ENCODE measurements at places on chromosomes 11 and 22.

DNA sequence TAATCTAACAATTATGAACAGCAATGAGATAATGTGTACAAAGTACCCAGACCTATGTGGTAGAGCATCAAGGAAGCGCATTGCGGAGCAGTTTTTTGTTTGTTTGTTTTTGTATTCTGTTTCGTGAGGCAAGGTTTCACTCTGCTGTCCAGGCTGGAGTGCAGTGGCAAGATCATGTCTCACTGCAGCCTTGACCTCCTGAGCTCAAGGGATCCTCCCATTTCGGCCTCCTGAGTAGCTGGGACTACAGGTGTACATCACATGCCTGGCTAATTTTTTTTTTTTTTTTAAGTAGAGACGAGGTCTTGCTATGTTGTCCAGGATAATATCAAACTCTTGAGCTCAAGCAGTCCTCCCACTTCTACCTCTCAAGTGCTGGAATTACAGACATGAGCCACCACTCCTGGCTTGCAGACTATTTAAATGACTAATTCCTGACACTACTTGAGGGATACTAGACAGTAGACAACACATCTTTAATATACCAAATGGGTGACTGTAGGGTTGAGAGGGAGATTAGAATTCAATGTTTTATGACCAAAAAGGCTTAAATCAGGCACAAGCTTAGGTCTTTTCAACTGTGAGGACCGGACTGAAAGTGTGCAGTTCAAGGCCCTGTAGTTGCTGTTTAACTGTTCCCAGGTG lies 12.7 kb downstream of the OR51B4 start:
- DNase-seq, result peak; percentile 42

- DNase-seq, result no peak
Observed at GRCh38 chr11:15878756-15879155, 477.6 kb downstream of the SOX6 start.

DNA sequence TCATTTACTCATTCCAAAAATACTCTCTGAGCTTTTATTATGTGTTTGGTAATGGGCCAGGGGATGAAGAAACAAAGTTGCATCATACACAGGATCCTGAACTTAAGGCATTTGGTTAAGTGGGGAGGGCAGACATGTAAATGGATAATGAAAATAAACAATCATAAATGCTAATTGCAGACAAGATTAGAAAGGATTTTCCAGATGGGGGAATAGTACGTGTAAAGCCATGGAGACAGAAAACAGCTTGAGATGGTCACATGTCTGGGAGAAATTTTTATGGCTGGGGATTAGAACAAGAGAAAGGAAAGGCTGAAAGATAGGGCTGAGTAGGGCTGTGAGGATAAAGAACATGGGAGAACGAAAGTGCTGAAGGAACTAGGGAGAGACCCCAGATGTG lies 534.3 kb upstream of the LARGE1 start:
- no peak for DNase-seq

DNA sequence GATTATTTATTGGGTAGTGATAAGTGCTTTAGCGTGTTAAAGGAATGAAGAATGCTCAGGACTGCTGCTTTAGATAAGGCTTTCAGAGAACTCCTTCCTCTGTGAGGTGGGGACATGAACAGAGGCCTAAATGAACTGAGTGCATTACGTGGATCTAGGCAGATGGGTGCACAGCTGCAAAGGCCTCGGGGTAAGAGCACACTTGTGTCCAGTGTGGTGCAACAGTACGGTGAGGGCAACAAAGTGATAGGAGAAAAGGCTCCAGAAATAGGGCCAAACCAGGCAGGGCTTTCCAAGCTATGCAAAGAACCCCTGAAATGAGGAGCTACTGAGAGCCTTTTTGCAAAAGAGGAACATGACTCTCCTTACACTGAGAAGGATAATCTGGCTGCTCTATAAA lies 45.3 kb upstream of the ARHGAP32 start:
- DNase-seq, result no peak

DNA sequence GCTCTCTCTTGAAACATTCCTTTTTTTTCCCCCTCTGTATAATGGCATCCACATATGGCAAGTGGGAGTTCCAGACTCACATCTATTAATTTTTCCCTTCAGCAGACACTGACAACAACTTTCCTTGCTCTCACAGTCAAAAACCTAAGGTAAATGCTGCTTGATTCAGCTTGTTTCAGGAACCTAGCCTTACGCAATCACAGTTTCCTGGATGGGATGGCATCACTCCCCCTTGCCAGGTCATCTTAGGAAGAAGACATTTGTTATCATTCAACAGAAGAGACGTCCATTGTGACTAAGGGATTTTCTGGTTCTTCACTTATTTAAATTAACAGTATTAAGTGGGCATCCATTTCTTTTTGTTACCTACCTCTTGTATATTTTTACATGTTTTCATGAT lies 112.0 kb upstream of the PDGFD start:
- no peak for DNase-seq

GRCh38 chr11:45057938-45058646 lies 88.3 kb upstream of the PRDM11 start:
- no peak for DNase-seq

DNA sequence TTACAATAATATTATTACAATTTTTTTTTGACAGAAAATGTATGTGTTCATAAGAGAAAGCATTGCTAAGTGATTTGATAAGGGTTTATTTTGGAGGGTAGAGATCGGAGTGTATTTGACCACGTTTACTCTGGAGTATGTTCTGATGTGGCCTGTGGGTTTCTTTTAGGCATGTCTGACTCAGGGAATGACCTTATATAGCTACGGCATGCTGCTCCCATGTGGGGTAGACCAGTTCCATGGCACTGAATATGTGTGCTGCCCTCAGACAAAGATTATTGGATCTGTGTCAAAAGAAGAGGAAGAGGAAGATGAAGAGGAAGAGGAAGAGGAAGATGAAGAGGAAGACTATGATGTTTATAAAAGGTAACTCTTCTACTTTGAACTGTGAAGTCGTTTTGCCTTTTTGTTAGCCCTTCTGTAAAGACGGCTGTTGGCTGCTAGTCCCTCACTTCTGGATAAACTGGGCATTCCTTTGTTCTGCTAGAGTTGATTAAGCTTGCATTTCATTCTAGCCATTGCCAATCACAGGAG lies 38.1 kb upstream of the ST14 start:
- DNase-seq, result peak; percentile 85

All from HCEC 1CT (cell line).